ENCODE measurements at places on chromosomes 7 and 10.

GRCh38 chr7:15399441-15399840, 162.4 kb downstream of the AGMO start:
- no peak for DNase-seq

DNA sequence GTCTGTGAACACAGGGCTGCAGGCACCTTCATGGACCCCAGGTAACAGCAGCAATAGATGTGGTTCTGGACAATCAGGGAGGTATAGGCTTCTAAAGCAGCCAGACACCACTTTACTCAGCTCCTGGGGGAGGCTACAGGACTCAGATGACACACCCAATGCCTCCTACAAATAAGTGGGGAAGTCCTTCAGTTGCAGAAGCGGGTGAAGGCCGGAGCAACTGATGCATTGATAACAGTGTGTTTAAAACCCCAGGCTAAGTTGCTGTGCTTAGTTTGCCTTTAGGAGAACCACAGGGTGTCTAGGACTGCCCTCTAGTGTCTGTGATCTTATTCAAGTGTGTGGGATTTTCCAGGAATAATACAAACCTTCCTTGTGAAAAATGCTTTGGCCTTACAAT, 5.9 kb upstream of the ITGA8 start:
- no peak for DNase-seq

GRCh38 chr10:130498934-130499333, 362.7 kb downstream of the GLRX3 start:
- DNase-seq = no peak

DNA sequence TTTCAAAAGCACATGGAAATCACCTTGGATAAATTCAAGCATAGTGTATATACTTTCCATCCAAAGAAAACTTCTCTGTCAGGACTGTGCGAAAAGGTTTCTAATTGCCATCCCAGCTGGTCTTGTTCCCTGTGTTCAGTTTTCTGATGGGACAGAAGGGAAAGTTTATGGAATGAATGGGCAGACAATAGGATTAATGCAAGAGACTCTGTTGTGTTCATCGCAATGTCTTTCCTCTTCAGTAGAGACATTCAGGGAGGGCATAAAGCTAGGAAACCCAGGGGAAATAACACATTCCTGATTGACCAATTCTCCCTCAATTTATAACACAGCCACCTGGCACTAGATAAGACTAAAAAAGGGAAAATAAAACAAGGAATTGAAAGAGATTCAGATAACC, 78.9 kb downstream of the CACNA2D1 start:
- DNase-seq = no peak

GRCh38 chr10:92153-92552, 43.1 kb upstream of the TUBB8 start:
- no peak for DNase-seq

DNA sequence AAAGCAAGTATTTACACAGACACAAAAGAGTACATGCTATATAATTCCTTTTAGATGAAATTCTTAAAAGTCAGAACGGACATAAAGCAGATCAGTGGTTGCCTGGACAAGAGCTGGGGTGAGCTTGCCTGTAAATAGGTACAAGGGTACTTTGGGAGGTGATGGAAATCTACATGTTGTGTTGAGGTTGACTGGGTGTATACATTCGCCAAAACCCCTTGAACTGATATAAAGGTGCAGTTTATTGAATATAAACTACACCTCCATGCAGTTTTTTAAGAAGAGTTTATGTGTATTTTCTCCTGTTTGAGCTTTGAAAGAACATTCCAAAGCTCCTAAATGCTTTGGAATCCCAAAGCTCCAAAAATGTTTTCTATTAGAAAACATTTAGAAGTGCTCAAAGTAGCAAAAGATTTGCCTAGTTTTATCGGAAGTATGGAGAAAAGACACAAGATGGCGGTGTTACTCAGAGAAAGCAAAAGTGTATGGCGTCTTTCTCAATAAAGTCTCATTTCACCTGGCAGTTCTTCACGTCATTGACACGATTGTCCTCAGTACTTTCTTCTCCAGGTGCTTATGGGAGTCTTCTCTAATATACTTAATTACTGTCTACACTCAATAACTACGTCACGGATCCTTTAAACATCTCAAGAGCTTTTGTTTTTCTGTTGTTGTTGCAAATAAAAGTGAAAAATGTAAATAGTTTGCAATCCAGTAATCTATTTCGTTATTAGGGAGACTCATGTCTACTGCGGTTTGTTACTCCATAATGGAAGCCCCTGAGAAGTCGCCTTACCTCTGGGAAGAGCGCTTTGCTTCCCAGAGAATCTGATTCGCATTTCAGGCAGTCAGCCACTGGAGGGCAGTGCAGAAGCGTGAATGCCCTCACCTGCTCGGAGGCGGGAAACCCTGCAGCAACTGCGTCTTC, 14.7 kb upstream of the SEC61G start:
- peak; percentile 69 for DNase-seq

DNA sequence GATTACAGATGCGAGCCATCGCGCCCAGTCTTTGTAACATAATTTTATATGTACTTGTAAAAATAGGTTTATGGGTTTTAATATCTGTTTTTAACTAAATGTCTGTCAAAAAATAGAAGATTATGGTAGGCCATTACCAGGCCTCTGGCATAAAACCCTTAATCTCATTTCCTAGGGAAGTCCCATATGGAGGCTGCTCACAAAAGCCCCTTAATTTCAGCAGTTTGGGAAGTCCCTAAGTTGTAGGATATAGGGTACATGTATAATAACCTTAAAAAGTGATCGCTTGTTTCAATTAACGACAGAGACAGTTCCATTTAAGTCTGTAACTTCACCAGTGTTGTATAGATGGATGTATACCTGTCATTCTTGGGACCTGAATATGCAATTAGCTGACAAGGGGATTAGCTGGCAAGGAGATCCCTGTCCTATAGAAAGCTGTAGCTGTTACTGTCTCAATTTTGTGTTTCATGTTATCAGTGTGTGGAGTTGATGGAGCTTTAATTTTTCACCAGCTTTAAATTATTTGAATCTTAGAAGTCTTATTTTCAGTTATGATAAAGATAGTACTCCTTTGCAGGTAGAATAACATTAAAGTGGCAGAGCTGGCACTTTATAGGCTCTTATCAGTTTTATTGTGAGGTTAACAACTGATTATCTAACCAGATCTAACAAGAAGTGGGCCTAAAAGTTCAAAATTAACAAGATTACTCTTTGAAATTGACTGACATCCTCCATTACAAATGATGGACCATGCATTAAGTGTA, 10.5 kb downstream of the TRIM24 start:
- no peak for DNase-seq

- peak; percentile 23 for DNase-seq
Measured at GRCh38 chr7:43764039-43764761, 5.7 kb downstream of the BLVRA start.

DNA sequence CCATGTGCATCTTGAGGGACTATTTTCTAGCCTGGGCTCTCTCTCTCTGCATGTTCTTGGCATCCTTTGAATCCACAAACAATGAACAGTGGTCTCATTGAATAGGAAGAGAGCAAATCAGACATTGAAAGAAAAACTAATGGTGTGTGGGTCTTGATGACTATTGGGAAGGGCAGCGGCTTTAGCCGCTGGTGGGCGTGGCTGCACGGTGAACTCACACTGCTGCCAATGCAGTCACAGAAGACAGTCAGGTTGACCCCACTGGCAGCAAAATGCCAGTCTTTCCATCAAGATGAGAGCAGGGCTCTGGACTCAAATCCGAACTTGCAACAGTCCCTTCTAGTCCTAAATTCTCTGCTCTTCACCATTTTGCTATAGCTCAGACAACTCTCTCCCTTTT, 91.0 kb downstream of the ADARB2 start:
- DNase-seq = no peak

- DNase-seq = no peak
Measured at GRCh38 chr10:59864141-59864962, 42.0 kb downstream of the CCDC6 start.

- no peak for DNase-seq
Measured at GRCh38 chr10:131689016-131689415, 211.8 kb upstream of the PPP2R2D start.

- DNase-seq = no peak
Measured at GRCh38 chr10:103442031-103442461, 10.1 kb downstream of the CALHM2 start.

GRCh38 chr10:72932259-72933015, 22.2 kb downstream of the PLA2G12B start:
- DNase-seq = no peak

DNA sequence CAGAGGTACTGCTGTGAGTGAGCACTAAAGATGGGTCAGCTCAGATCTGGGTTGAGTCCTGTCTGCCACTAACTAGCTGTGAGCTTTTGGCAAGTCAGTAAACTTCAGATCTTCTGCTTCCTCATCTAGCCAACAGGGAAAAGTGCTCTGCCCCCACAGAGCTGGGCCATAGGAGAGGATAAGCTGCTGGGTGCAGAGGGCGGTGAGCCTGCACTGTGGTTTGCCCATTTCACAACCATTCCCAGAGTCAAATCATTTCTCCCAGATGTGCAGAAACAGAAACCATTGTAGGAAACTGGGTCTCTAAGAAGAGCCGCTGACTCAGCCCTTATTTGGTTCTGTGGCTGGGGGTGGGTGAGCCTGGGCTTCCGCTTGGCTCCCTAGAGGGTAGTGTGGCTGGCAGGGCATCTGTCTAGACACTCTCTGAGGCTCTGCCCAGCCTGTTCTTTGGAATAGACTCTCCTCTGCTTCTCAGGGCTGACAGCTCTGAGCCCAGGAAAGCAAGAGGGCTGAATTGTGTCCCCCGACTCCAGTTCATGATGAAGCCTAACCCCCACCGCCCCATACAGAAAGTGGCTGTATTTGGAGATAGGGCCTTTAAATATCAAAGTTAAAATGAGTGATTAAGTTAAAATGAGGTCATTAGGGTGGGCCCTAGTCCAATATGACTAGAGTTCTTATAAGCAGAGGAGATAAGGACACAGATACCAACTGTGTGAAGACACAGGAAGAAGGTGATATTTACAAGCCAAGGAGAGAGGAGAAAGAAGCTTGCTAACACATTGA, 29.5 kb upstream of the ARHGAP22 start:
- DNase-seq = peak; percentile 19

DNA sequence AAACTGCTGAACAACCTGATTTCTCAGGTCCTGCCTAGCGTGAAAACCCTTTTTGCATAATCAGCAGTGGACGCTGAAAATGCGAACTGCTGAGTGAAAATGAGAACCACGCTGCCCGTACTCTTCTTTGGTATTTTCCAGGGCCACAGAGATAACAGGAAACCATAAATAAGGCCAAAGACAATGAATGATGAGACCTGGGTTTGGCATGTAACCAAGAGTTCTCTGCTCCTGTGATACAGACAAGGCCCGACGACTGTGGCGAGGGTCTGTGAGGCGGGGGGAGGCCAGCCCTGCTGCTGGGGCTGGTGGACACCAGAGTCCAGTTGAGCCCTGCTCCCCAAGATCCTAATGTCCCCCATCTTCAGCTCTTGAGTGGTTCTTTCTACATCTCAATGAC, 236.0 kb downstream of the WDR11 start:
- DNase-seq = no peak

- DNase-seq = no peak
Measured at GRCh38 chr10:16965740-16966447, 148.7 kb upstream of the RSU1 start.

DNA sequence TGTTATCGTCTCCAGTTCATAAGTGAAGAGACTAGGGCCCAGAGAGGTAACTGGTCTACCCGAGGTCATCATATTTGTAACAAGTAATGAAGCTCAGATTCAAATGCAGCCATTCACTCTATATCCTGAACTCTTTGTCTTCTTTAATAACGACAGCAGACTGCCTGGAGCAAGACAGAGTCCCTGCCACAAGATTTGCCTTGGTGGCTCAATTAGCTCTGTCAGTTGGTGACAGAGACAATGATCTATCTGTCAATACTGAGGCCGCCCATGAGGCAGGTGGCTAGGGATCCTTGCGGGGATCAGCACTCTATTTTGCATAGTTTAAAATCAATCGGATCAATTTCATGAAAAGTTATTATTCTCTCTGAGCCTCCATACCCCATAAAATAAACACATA, 43.9 kb downstream of the SH3PXD2A start:
- DNase-seq = no peak

DNA sequence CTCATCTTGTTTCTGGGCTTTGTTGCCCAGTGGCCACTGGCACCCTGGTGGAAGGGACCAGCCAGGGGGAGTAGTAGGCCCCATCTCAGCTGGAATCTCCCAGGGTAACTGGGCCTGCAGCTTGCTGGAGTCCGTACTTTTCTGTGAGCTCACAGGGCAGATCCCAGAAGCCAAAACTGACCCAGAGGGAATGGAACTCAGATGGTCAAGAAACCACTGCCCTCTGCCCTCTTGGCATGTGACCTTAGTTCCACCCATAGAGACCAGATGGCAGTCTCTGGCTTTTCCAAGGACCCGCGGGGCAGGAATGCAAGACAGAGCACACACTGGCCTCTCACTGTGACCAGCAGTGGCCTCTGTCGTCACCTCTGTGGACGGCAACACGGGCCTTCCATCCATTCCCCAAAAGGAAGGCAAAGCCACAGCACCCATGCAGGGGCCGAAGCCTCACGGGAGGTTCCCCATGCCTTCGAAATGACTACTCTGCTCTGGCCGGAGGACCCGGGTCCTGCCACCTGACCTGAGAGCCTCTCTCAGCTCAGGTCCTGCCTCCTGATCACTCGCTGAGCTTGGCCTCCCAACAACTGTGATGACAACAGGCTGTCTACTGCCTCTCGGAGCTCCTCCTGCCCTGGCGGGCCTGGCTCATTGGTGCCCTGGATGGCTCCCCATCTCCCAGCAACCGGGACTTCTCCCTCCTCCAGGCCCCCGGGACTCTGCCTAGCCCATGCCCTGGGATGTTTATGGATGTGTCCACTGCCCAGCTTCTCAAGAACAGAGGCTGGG, 29.9 kb downstream of the MYL10 start:
- no peak for DNase-seq

GRCh38 chr7:123372368-123372767, 162.0 kb downstream of the IQUB start:
- DNase-seq = no peak

- DNase-seq = no peak
Measured at GRCh38 chr10:62653254-62653653, 151.3 kb upstream of the ADO start.

- DNase-seq = no peak
Measured at GRCh38 chr7:140866926-140867325, 57.8 kb downstream of the BRAF start.

DNA sequence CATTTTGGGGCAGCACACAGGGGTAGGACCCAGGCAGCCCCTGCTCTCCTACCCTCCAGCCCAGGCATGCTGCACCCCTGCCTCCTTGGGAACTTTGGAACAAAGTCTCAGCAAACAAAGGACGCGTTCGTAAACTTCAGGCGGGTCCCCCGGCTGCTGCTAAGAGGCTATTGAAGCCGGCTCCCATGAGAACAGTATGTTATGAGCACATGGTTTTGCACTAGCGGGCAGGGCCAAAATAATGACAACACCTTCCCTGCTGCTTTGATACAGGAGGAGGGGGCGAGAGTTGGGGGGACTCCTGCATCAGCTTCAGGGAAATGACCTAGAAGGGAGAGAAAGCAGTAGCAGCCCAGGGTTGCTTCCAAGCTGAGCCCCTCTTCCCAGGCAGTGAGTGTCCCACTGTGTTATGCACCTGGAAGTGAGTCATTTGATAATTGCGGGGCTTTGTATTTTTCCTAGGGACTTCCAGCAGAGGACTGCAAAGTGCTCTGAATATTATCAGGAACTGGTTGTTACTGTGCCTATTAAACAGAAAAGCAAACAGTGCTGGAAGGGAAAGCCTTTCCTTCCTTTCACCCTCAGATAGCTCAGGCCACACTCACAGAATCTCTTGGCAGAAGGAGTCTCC, 6.9 kb downstream of the ITPRIP start:
- no peak for DNase-seq

- no peak for DNase-seq
Measured at GRCh38 chr7:76220185-76221057, 18.7 kb downstream of the SRRM3 start.
